ENCODE measurements at places on chromosomes 6 and 20.

GRCh38 chr20:1894471-1894950 is 696 bp upstream of the SIRPA start:
- peak; percentile 86 for DNase-seq

DNA sequence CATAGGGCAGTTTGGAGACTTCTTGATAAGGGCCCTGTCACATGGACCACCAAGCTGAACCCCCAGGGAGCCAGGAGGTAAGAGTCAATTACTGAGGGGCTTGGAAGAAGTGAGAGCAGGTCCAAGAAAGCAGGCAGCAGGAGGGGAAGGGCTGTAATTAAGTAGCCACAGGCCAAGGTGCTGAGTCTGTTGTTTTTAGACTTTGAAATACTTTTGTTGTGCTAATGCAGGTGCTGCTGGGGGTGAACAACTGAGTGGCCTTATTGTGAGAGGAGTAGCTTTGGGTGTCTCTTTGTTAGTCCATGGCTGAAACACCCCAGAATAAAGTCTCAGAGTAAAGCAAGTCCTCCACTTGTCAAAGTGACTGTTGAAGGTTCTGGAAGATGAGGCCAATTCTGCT is 267.0 kb upstream of the SUPT3H start:
- no peak for DNase-seq

DNA sequence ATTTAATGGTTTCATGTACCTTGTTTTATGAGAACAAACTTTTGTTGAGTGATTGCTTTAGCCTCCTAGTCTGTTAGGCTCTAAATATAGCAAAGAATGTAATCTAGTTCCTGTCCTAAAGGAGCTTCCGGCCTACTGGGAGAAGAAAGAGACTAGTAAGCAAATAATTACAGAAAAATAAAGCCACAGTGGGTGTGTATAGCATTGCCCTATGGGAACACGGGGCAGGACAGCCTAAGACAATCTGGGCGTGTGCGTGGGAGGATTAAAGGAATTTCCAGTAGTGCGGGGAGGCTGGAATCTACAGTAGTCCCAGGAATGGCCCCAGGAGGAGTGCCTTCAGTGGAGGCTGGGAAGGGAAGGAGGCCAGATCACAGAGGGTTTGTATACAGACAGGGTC is 98.1 kb upstream of the AKAP12 start:
- no peak for DNase-seq

DNA sequence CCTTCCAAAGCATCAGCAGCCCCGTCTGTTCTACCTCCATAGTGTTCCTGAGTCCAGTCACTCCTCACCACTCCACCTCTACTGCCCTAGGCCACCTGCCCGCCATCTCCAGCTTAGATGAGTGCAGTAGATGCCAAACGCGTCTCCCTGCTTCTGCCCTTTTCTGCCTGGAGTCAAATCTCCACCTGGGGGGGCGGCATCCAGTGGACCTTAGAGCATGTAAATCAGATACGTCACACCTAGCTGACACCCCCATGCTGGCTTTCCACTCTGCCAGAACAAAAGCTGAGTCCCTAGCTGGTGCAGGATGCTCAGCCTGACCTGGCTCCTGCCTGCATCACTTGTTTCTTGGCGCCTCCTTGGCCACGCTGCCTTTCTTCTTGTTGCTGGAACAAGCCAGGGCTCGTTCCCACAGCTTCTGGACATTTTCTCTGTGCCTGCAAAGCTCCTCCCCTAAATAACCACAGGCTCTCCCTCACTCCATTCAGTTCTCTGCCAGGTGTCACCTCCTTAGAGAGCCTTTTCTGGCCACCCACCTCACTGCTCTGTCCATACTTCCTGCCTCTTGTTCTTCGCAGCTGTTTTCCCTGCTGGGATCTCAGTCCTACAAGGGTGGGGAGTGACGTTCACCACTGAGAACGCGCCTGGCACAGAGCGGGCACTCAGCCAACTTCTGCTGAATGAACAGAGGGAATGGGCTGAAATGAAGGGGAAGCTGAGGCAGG is 5.8 kb downstream of the DDR1 start:
- DNase-seq = no peak

- no peak for DNase-seq
Measured at GRCh38 chr6:41691426-41692079, 43.9 kb downstream of the TFEB start.

- DNase-seq = no peak
Measured at GRCh38 chr6:159564456-159564855, 128.6 kb downstream of the SOD2 start.

- DNase-seq = no peak
Measured at GRCh38 chr6:70241031-70241430, 61.9 kb downstream of the COL9A1 start.

- no peak for DNase-seq
Measured at GRCh38 chr20:64188682-64189529, 24.7 kb downstream of the MYT1 start.

DNA sequence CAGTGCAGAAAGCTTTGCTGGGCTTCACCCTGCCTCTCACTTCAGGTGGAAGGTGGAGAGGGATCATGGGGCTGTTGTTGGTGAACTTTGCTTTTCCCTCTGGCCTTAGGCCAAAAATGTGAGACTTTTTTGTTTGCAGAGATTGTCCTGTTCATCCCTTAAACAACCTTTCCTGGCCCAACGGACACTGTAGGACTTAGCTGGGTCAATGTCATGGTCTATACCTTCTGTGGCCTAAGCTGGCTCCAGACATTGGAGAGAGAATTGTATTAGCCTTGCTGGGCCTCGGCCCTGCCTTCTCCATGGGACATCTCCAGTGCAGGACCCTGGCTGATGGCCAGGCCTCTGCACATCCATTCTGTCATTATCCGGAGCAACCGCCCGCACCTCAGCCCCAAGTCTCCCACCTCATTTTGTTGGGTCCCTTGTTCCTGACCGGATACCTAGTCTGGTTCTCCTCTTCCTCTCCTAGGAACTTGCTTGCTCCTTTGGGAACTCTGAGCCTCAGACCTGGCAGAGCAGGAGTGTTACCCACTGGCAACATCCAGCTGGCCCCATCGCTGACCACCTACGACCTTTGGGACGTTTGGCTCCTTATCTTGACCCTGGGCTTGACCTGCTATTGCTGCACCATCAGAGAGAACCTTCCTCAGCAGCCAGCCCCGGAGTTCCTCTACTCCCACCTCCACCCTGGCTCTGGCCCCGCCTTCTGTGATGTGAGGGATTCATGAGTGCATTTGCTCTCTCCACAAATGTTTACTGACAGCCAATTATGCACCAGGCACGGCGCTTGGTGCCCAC is 128.2 kb downstream of the BANF2 start:
- DNase-seq = no peak

GRCh38 chr6:168533414-168533813 is 92.4 kb downstream of the SMOC2 start:
- DNase-seq = no peak

DNA sequence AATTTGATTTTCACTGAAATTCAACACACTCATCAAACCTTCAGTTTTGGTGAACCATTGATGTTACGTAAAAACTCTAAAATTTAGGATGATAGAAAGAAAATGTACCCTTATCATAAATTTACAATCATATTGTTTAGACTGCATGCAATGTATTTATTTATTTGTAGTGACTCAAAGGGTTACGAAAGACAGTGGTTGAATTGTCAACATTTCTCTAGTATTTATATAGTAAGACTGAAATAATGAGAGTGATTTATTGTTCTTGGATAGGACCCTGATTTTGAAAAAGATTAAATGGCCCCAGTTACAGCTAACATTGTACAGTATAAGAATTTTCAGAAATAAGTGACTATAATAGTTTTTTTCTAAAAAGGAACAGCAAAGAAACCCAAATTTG is 591.5 kb downstream of the RFPL4B start:
- no peak for DNase-seq

DNA sequence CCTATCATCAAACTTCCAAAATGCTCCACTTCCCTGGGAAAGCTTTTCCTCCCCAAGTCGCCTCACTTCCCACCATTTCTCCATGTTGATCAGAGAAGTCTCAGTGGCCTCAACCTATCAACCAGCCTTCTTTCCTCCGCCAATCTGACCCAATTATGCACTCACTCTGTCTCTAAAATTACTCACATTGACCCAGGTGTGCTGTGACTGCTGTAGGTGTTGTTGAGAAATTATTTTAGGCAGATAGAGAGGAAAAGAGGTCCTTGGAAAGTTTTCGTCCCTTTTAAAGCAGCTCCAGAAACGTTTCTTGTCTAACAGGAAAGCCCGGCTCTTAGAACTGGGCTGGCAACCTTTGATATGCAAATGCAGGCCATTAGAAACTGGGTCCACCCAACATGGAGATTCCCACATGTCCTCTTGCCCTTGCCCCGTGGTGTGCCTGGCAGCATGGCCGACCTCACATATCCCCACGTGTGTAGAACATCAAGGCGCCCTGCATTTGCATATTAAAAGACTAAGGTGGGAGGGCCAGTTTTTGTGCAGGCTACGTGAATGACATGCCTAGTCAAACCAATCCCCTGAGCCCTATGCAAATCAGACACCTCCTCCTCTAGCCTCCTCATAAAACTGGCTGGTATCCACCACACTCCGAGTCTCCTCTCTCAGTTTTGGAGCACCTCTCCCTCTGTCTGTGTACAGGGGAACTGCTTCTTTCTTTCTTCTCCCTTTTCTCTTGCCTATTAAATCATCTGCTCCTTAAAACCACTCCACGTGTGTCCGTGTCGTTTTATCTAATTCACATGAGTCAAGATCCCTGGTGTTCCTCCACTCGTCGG is 12.9 kb downstream of the IPCEF1 start:
- DNase-seq = no peak

GRCh38 chr6:145345094-145345493 is 390.2 kb downstream of the EPM2A start:
- no peak for DNase-seq

- no peak for DNase-seq
Measured at GRCh38 chr20:1377984-1378734, 14.7 kb downstream of the FKBP1A start.

- DNase-seq = no peak
Measured at GRCh38 chr20:35611482-35611881, 4.1 kb upstream of the SPAG4 start.

DNA sequence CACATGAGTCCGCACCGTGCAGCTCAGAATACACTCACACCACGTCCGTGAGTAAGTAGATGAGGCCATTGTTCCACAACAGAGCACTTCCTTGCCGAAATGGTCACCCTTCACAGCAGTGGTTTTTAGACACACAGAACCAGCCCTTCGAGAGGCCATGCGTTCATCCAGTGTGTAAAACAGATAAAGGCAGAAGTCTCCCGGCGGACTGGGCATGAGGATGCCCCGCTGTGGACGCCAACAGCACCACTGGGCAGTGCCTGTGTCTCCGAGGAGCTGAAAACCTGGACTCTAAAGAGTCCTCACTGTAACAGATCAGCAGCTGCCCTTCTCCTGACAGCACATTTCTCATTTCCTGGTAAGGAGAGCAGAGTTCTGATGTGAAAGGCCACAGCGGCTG is 75.2 kb downstream of the WDR27 start:
- no peak for DNase-seq

DNA sequence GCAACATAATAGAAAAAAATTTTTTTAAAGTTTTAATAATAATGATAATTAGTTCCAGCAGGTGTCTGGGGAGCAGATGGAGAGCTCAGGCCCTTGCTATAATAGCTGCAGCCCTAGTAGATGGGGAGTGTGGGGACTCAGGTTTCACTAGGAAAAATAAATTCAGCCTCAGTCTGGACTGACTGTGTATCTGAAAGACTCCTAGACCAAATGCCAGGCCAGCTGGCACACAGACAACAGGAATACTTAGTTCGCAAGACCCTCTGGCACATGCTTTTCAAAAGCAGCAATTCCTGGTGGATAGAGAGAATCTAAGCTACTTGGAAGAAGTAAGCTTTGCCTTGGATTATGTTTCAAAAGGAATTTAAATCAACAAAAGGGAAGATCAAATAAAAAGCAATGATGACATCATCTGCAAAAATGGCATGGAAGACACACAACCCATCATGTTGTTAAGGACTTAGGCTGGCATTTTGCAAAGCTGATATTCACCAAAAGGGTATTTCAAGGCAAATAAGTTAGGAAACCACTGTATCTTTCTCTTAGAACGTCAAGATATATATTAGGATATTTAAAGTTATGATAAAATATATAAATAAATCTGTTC is 107.8 kb downstream of the RNGTT start:
- DNase-seq = no peak

DNA sequence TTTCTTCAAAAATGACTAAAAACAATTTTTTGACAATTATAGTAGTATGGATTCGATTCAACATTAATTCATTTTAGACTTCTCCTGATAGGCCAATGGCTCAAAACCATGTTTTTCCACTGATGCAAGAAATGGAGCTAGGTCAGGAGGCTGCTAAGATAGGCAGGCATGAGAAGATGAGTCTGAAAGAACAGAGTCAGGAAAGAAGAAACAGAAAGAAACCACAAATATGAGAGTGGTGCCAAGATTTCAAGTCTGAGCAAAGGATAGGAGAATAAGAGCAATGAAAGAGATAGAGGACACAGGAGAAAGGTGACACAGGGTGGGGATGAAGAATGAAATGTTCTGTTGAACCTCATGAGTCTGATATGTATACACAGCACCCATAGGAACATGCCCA is 112.2 kb downstream of the TASP1 start:
- DNase-seq = no peak

DNA sequence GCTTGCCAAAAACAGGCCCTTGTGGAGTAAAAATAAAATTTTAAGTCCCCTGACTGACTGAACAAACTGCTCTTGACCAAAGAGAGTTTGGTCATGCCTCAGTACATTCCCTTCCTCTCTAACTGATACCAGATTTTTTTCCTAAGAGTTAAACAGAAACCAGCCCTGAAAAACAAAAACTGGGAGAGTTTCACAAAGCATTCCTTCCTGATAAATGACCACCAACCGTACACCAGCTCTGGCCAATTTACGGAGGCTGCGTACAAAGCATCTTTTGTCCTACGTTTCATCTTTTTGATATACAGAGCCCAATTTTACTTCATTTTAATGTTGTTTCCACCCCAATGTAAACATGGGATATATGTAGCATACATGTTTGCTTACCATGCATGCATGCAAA is 477.4 kb upstream of the HTR1E start:
- DNase-seq = no peak

GRCh38 chr6:150751296-150751695 is 114.2 kb upstream of the MTHFD1L start:
- DNase-seq = no peak

DNA sequence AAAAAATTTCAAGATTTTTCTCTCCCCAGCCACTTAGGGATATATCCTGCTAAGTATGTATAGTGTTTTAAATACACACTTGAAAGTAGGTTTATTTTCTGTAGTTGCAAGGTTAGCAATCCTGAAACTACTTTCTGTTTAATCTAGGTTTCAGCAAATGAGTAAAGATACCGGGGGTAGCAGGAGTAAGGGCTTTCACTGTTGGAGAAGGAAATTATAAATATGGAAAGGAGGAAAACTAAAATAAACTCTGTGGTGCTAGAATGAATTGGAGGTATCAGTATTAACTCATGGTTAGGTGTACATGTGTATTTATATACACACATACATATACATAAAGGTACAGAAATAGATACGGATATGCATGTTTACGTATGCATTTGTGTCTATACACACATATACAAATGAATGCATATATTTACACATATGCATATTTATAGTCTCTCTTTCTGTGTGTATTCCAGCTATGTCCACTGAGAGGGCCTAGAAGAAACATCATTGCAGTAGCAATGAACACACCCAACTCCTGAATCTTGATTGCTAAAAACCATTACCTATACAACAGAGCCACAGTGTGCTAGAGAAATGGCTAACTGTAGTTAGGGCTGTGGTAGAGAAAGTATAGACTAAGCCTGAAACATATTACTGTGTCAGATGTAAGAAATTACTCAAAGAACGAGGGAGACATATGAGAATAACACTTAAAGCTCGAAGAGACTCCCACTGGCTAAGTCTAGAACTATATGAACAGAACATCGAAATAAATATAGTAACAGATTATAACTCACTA is 95.9 kb upstream of the EMILIN3 start:
- DNase-seq = no peak
